ENCODE measurements at places on chromosomes 6 and 20.

GRCh38 chr6:135458051-135458450 is 39.5 kb downstream of the AHI1 start:
- no peak for DNase-seq

DNA sequence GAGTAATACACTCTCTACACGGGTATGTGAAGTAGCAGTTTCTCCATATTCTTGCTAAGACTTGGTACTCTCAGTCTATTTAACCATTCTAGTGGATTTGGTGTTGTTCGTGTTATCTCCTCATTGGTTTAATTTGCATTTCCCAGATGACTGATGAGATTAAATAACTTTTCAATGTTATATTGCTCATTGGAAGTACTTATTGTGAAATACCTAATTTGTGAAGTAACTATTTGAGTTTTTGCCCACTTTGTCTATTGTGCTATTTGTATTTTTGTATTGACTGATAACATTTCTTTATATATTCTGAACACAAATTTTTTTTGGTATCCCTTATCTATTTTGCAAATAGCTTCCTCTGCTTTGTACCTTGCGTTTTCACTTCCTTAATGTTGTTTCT is 156.0 kb downstream of the C6orf58 start:
- no peak for DNase-seq

GRCh38 chr6:96065213-96065612 is 49.4 kb downstream of the FUT9 start:
- peak; percentile 38 for DNase-seq

GRCh38 chr6:106072501-106073090 is 13.5 kb upstream of the PRDM1 start:
- DNase-seq, result no peak

DNA sequence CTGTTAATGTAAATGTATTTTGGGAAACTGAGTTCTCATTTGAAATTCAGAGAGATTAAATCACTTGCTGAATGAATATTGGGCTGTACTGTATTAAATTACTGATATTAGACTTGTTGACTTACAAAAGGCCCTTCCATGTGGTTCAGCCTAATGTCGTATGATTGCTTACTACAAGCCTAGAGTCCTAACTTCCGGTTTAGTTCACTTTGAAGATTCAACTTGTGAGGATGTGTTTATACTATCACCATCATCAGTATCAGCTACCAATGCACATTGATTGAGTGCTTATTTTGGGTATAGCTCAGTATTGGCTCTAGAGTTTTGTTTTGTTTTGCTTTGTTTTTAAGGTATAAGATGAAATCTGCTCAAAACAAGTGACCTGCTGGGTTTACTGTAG is 48.3 kb downstream of the FAM217A start:
- no peak for DNase-seq

All from hippocampal formation (tissue), 2 donors.